DMS79 (cell line): ENCODE measurements at places on chromosomes 12 and 14.

DNA sequence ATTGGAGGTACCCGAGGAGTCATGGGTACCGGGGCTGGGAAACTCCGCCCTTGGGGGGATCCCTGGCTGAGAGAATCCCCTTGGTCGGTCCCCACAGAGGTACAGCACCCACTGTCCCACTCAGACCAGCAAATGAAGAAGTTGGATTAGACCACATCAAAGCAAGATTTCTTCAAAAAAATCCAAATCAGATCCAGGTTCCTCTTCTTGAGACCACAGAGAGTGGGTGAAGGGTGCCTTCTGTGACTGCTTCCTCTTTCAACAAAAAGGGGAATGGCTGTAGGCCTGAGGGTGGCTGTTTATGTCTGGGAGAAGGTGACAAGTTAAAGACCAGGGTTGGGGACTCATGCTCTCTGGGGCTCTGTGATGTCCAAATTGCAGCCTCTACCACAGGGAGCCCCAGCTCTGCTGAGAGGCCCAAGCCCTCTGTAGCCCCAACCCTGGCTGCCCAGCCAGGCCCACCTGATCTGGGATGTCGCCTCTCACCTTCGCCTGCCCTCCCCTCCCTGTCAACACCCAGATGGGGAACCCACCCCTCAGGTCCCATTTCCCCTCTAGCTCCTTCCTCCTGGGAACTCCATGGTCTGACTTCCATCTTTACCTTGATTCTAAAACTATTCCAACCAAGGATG is 50.9 kb downstream of the ZFP36L1 start:
- no peak for DNase-seq

DNA sequence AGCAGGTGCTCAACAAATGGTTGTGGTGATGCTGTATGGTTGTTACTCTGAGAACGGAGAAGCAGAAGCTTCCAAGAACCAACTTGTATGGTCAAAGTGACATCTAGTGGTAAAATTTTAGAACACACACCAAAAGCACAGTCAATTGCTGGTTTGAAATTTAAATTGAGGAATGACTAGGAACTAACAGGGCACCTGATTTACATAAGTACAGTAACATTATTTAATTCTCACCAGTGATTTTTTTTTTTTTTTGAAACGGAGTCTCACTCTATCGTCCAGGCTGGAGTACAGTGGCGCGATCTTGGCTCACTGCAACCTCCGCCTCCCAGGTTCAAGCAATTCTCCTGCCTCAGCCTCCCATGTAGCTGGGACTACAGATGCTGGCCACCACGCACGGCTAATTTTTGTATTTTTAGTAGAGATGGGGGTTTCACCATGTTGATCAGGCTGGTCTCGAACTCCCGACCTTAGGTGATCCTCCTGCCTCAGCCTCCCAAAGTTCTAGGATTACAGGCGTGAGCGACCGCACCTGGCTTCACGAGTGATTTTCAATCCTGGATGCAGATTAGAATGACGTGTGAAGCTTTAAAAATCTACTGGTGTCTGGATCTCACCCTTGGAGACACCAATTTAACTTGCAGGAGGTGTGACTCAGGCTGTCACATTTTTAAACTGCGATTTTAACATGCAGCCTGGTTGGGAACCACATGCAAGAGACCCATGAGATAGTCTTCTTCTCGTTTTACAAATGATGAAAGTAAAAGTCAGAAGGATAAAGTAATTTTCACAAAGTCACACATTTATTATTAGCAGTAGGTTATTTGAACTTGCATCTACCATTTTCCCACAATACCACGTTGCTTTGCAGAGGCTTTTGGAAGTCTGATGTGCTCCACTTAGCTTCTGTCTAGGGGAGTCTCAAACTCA is 14.1 kb upstream of the NUMB start:
- DNase-seq, result peak; percentile 76

DNA sequence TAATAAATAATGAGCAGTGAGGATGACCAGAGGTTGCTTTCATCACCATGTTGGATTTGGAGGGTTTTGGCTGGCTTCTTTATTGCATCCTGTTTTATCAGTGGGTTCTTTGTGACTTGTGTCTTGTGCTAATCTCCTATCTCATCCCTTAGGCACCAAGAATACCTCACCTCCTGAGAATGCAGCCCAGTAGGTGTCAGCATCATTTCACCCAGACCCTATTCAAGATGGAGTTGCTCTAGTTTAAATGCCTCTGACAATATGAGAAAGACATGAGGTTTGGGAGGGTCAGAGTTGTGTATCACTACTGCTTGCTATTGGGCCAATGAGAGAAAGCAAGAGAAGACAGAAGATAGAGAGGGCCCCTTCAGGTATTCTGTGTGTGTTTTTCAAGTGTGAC is 592.2 kb downstream of the ETNK1 start:
- DNase-seq, result no peak

- peak; percentile 38 for DNase-seq
Observed at GRCh38 chr12:27272373-27273028, 28.4 kb downstream of the STK38L start.

GRCh38 chr14:58533446-58533845 is 104.3 kb upstream of the DACT1 start:
- no peak for DNase-seq

DNA sequence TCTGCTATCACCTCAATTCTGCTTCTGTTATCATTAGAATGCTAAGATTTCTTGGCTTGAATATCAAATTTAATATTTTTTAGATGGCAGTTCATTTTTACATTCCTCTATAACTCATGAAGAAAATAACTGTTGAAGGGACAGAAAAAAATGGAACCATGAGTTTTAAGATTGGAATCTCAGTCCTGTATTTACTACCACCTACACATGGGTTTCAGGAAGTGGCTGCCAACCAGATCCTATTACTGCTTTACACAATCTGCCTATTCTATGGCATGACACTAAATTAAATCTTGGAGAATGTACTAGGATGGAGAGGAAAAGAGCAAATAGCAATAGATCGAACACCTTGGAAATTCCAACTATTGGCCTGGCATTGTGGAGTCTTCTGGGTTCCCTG is 140.8 kb downstream of the DUSP6 start:
- DNase-seq, result no peak

DNA sequence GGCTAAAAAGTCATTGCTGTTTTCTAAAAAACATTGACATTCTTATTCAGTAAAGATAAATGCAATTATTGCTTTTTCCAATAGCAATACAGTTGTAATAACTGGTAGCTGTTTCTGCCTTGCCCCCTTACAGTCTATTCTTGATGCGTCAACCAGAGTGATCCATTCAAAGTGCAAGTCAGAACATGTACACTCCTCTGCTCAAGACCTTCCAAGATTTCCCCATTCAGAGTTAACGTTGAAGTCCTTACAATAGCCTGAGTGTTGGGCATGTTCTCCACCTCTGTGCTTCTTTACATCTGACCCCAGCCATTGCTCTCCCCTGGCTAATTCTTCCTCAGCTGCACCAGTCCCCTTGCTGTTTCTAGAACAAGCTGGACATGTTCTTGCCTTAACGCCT is 24.3 kb downstream of the VRK1 start:
- DNase-seq, result peak; percentile 23

- DNase-seq, result no peak
Observed at GRCh38 chr14:89466944-89467343, 49.9 kb upstream of the FOXN3 start.

GRCh38 chr14:93533842-93534241 is 103.1 kb downstream of the UNC79 start:
- DNase-seq, result no peak

- no peak for DNase-seq
Observed at GRCh38 chr12:113298861-113299545, 35.9 kb downstream of the SLC8B1 start.

- no peak for DNase-seq
Observed at GRCh38 chr12:108833355-108833733, 24.0 kb downstream of the SSH1 start.

DNA sequence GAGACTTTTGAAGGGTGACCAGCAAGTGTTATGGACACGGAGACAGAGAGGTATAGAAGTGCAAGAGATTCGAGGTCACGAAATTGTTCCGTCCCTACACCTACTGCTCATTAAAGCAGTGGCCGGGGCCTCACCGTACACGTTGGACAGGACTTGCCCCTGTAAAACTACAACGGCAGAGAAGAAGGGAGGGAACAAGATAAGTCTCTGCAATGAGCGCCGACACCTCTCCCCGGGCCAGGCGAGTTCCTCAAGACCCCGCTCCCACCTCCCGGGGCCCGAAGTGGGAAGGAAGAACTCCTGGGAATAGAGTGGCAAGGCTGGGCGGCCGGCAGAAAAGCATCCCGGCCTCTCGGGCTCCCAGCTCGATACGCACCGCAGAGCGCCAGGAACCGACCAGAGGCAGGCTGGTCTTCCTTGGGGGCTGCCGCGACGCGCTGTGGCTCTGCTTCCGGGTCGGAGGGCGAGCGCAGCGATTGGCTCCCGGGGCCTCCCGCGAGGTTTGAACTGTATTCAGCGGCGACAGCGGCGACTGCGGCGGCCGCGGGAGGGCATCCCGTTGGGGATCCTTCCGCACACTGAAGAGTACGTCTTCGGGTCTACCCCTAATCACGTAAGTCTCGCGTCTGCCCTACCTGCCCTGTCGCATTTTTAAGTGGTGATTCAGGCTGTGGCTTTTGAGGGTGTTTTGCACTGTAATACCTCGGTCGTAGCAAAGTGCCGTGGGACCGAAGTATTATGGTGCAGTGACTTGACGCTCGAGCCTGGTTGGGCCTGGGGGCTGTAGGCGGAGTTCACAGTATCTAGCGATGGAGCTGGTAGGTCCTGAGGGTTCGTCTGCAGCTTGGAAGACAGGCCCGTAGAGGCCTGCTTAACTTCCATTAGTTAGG is at the start of the genes NUP37 and PARPBP:
TSS of gene NUP37 (minus strand) at position 441 of the 890 bp plus-strand sequence. CDS start 1,596 bp downstream, outside the sequence.
TSS of gene PARPBP (plus strand) at position 510 of the 890 bp plus-strand sequence. CDS start 3,706 bp downstream, outside the sequence.
- DNase-seq, result peak; percentile 88

DNA sequence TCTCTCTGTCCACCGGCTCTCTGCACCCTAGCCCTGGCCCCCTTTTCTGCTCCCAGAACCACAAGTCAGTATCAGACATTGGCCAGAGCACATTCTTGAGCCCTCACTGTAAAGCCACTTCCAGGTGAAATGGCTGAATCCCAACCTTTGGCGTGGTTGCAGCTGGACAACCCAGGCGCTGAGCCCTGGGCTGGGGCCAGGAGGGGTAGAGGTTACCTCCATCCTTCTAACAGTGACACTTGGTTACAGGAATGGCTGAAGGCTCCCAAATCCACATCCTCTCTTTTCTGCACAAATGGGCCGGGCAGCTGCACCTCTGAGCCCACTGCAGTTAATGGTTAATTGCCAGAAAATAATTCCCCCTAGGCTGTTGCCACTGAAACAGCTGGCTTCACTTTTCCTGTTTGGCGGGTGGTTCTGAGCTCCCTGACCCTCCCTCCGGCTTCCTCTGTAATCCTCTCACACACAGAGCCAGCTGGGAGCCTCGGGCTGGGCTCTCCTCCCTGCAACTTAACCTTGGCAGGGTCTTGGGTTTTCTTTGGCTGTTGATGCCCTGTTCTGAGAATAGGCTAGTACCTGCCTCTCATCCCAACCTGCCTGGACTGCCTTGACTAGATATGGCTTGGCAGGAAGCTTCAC is 44.1 kb downstream of the TSPAN11 start:
- DNase-seq, result peak; percentile 38
